ENCODE measurements at places on chromosomes 13 and 19.

- DNase-seq: no peak
- H3K27ac ChIP-seq: peak overlapping the region; percentile 15
- H3K27me3 ChIP-seq: peaks cover 8% of the 10 kb centered on the region
- no peaks in the 10 kb centered on the region for H3K36me3 ChIP-seq
- peaks cover 23% of the 10 kb centered on the region for H3K4me1 ChIP-seq
Observed at GRCh38 chr19:54612428-54612827, 17.9 kb upstream of the LILRB1 start.

- peak; percentile 44 for DNase-seq
- H3K36me3 ChIP-seq: peaks cover 19% of the 10 kb centered on the region
- H3K4me3 ChIP-seq: no peak overlapping the region
- peaks cover 34% of the 10 kb centered on the region for H3K4me1 ChIP-seq
- no peaks in the 10 kb centered on the region for H3K27me3 ChIP-seq
- no peak overlapping the region for H3K27ac ChIP-seq
Observed at GRCh38 chr19:46609511-46610412, 8.6 kb downstream of the CALM3 start.

GRCh38 chr19:16778796-16779411 lies 50.3 kb upstream of the SIN3B start:
- peaks cover 19% of the 10 kb centered on the region for H3K27me3 ChIP-seq
- DNase-seq: no peak
- H3K4me1 ChIP-seq: no peaks in the 10 kb centered on the region

DNA sequence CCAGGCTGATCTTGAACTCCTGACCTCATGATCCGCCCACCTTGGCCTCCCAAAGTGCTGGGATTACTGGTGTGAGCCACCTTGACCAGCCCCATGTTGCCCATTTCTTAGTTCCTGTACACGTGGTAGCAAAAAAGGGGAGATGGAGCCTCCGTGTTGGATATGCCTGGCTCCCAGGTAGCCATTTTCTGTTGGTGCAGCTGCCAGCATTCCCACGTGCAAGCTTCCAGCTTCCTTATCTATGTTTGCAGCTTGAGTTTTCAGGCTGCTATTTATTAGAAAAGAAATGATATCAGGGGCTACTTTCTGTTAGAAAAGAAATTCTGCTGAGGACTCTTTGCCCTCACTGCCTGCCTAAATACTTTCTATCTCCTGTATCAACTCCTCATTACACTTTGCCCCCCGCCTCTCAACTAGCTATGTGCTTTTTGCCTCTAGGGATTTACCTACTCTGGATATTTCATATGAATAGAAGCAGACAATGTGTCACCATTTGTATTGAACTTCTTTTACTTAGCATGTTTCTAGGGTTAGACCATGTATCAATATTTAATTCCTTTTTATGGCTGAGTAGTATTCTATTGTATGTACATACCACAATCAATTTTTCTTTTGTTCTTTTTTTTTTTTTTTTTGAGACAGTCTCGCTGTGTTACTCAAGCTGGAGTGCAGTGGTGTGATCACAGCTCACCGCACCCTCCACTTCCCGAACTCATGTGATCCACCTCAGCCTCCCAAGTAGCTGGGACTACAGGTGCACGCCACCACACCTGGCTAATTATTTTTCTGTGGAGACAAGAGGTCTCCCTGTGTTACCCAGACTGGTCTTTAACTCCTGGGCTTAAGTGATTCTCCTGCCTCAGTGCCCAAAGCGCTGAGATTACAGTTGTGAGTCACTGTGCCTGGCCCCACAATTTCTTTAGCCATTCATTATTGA lies 3.4 kb upstream of the TMED1 start:
- H3K4me3 ChIP-seq: no peak overlapping the region
- H3K36me3 ChIP-seq: peaks cover 5% of the 10 kb centered on the region
- peaks cover 18% of the 10 kb centered on the region for H3K4me1 ChIP-seq
- no peak for DNase-seq
- H3K27me3 ChIP-seq: no peaks in the 10 kb centered on the region

DNA sequence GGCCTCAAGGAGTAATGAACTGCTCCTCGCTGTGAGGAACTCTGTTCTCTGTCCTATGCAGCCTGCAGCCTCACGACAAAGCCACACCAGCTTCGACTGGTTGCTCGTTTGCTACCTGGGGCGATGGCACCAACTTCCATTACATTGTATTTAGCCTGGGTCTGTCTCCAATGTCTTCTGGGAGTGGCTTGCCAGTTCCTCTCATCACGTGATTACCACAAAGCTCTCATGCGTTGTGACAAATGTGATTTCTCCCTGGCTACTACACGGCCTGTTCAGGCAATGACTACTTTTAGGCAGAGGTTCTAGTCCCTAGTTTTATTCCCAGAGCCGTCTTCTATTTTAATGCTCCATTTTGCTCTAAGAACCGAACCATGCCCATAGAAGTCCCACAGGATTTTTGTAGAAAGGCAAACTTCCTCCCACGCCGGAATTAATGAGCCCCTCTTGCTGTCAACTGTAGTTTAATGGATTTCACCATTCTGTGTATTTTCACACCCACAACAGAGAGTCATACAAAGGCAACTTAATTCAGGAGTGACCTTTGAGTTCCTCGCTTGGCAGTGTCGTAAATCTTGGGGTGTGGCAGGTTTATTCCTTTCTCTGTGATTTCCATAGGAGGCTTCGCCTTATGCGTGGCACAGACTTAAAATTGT lies 351.9 kb downstream of the EFNB2 start:
- no peak overlapping the region for H3K27ac ChIP-seq
- no peaks in the 10 kb centered on the region for H3K27me3 ChIP-seq
- no peak overlapping the region for H3K4me3 ChIP-seq
- H3K36me3 ChIP-seq: no peaks in the 10 kb centered on the region
- H3K4me1 ChIP-seq: no peaks in the 10 kb centered on the region

GRCh38 chr13:46181840-46182490 lies at the start of gene LCP1:
LCP1 (minus strand) TSS chr13:46182177; CDS start chr13:46159662, 22,515 bp downstream.
- H3K4me3 ChIP-seq: peak within 1 kb of the TSS; percentile 94
- peak within 1 kb of the TSS; percentile 92 for H3K27ac ChIP-seq
- DNase-seq: peak; percentile 82
- H3K36me3 ChIP-seq: peaks cover 33% of the 10 kb centered on the region

DNA sequence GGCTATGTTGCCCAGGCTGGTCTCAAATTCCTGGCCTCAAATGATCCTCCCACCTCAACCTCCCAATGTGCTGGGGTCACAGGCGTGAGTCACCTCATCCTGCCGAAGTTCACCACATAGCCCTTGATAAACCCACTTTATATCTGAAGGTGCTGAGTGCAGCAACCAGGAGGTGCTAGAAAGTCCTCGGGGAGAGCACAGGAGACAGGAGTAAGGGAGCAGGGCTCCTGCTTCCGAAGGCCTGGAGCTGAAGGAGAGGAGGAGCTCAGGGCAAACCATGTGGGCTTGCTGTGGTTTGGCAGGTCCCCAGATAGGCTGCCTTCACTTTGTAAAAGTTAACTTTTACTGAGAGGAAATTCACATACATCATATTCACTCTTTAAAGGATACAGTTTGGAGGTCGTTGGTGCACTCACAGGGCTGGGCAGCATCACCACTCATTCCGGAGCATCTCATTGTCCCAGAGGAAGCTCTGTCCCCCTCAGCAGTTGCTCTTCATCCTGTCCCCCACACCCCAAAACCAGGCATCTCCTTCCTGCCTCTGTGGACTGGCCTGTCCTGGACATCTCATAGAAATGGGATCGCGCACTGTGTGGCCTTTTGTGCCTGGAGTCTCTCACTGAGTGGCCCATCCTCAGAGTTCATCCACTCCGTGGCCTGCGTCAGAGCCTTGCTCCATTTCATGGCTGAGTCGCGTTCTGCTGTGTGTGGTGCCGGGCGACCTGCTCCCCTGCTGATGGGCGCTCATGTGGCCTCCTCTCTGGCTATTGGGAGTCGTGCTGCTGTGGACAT lies 49.5 kb downstream of the KDM4B start:
- peak overlapping the region; percentile 48 for H3K27ac ChIP-seq
- no peak for DNase-seq
- no peaks in the 10 kb centered on the region for H3K36me3 ChIP-seq
- no peak overlapping the region for H3K4me3 ChIP-seq

DNA sequence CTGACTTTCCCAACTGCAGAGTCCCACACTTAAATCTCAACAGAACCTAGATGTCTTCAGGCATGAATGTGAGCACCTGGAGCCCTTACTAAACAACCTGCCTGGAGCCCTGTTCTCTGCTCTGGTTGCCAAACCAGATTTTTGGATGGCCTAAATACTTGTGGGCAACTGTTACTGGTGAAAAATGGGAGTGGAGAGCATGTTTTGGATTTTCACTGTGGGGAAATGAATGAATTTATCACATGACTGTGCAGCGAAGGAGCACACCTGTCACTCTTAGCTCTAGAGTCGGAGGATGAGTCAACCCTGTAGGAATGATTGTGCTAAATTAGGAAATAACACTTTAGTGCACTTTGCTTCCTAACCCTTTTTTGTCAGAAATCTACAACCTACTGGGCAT lies 30.3 kb downstream of the SHISA2 start:
- DNase-seq: no peak
- H3K27me3 ChIP-seq: peaks cover 23% of the 10 kb centered on the region
- no peaks in the 10 kb centered on the region for H3K36me3 ChIP-seq
- H3K27ac ChIP-seq: no peak overlapping the region
- no peak overlapping the region for H3K4me3 ChIP-seq

DNA sequence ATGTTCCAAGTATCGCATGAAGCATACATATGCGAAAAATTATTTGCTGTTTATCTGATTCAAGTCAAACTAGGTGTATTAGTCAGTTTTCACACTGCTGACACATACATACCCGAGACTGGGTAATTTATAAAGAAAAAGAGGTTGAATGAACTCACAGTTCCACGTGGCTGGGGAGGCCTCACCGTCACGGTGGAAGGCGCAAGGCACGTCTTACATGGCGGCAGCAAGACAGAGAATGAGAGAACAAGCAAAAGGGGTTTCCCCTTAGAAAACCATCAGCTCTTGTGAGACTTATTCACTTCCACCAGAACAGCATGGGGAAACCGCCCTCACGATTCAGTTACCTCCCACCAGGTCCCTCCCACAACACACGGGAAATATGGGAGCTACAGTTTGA lies 13.0 kb upstream of the PROZ start:
- no peak for DNase-seq
- H3K27ac ChIP-seq: no peak overlapping the region
- no peak overlapping the region for H3K4me3 ChIP-seq
- H3K27me3 ChIP-seq: no peaks in the 10 kb centered on the region
- no peaks in the 10 kb centered on the region for H3K4me1 ChIP-seq
- H3K36me3 ChIP-seq: no peaks in the 10 kb centered on the region

GRCh38 chr13:42260903-42261654 lies 10.9 kb upstream of the AKAP11 start:
- H3K4me3 ChIP-seq: no peak overlapping the region
- H3K27ac ChIP-seq: no peak overlapping the region
- H3K27me3 ChIP-seq: no peaks in the 10 kb centered on the region
- no peaks in the 10 kb centered on the region for H3K36me3 ChIP-seq
- no peak for DNase-seq
- no peaks in the 10 kb centered on the region for H3K4me1 ChIP-seq

DNA sequence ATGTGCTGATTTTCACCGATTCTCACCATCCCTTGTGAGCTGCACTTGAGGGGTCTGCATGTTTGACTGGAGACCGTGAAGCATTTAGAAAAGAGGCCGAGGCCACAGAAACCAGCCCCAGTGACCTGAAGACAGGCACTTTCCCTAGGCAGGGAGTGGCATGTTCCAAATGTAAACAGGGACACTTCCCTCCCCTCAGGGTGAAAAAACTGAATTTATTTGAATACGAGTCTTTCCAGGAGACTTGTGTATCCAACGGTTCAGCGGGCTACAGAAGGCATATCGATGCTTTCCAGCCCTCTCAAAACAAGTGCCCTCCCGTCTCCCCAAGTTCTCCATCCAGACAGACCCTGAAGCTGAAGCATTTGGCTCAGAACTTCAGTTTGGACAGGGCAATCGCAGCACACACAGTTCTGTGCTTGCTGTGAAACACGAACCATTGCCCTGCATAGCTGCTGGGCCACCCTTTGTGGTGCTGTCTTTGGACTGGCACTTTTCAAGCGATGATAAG lies 106.1 kb downstream of the ZIC5 start:
- no peak for DNase-seq
- no peak overlapping the region for H3K27ac ChIP-seq
- H3K36me3 ChIP-seq: peaks cover 4% of the 10 kb centered on the region
- no peak overlapping the region for H3K4me3 ChIP-seq

DNA sequence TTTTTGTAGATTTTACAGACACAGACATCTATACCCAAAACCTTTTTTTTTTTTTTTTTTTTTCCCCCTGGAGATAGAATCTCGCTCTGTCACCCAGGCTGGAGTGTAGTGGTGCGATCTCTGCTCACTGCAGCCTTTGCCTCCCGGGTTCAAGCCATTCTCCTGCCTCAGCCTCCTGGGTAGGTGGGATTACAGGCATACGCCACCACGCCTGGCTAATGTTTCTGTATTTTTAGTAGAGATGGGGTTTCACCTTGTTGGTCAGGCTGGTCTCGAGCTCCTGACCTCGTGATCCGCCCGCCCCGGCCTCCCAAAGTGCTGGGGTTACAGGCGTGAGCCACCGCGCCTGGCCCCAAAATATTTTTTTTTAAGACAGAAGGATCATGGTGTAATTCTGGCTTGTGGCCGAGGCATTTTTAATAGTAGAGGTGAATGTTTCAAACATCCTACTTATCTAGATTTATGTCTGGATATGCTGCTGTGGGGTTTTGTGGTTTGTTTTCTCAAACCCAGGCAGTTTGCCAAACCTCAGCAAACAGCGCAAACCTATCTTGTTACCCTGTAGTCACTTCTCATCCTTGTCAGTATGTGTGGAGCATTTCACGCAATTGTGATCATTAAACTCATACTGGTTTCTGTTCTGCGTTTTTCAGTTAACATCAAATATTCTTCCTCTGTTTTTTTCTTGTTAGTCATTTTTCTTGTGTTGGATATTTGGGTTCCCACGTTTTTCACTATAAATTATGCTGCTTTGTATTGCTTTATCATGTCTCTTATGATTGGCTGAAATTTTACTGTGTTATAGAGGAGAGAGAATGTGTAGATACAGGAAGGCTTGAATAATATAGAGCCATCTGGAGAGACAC lies 36.2 kb upstream of the GARRE1 start:
- H3K36me3 ChIP-seq: peaks cover 26% of the 10 kb centered on the region
- peaks cover 19% of the 10 kb centered on the region for H3K4me1 ChIP-seq
- H3K4me3 ChIP-seq: peak overlapping the region; percentile 43
- DNase-seq: no peak
- H3K27me3 ChIP-seq: no peaks in the 10 kb centered on the region

- H3K4me1 ChIP-seq: peaks cover 24% of the 10 kb centered on the region
- DNase-seq: no peak
- H3K27ac ChIP-seq: no peak overlapping the region
Observed at GRCh38 chr19:50723735-50724521, 764 bp downstream of the CLEC11A start.

DNA sequence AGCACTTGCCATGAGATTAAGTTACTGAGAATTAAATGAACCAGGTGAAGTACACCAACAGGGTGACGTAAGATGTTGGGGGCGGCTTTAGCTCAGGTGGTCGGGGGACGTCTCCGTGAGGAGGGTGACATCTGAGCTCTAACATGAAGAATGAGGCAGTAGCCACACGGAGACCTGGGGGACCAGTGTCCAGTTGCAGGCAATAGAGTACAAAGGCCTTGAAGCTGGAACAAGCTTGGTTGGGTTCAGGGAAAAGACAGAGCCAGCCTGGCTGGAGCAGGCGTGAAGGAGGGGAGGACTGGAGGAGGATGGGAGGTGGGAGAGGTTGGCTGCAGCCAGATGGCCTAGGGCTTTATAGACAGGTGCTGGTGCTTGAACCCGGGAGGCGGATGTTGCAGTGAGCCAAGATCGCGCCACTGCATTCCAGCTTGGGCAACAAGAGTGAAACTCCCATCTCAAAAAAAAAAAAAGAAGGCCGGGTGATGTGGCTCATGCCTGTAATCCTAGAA lies 1.6 kb downstream of the SPINT2 start:
- H3K36me3 ChIP-seq: no peaks in the 10 kb centered on the region
- H3K27me3 ChIP-seq: peaks cover 32% of the 10 kb centered on the region
- peak overlapping the region; percentile 73 for H3K4me3 ChIP-seq
- no peak for DNase-seq
